Renal pelvis (tissue), 12 donors: ENCODE measurements at places on chromosomes 1 and 21. TPM values are rescaled to one million over a fixed set of nuclear protein-coding genes. Genes with fewer than 3 reads are reported as not detected.

DNA sequence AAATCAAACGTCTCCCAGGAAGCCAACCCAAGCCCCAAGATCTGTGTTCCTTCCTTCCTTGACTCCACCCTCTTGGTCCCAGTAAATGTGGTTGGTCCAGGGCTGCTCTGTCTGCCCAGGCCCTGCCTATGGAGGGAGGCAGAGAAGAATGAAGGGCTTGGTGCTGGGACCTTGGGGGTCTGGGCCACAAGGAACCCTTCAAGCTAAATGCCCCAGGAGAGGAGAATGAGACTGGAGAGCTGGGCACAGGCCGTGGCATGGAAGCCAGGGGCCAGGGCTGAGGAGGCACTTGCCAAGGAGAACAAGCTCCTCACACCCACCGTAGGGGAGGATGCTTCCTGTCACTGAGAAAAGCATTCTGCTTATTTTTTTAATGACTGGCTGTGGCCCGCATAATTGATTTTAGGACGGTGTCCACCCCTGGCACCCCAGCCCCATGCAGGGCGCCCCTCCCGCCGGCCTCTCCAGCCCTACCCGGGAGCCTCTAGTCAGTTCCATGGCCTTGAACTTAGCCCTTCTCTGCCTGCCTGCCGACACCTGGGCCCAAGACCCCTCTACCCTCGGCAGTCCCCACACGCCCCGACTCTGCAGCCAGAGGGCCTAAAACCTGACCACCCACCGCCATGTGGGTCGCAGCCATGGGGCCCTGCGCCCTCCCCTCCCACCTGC, 889 bp downstream of the CLEC20A start:
- no peak for DNase-seq

Gene COL8A2
- 1.8 TPM for polyA plus RNA-seq

DNA sequence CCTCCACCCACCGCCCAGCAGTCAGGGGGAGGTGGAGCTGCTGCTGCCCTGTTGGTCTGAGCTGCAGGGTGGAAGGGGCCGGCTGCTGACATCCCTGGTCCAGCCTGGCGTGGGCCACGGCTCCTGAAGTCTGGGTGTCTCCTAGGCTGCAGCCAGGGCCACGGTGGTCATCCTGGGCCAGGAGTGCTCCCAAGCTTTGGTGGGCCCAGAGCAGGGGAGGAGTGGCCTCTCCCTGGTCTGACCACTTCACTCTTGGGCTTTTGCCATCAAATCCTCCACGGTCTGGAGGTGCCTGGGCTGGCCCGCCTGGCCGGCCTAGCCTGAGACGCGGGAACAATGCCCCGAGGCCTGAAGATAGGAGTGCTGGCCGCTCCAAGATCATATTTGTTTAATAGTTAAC, 5.8 kb downstream of the PRDM16 start:
- no peak for DNase-seq

GRCh38 chr1:192654591-192655251, 18.8 kb downstream of the RGS13 start:
- DNase-seq: no peak

GRCh38 chr1:174153085-174153824, 6.1 kb upstream of the RABGAP1L start:
- DNase-seq: no peak

- no peak for DNase-seq
These were observed 1470.7 kb upstream of the PRMT6 start for GRCh38 chr1:105585791-105586190.

DNA sequence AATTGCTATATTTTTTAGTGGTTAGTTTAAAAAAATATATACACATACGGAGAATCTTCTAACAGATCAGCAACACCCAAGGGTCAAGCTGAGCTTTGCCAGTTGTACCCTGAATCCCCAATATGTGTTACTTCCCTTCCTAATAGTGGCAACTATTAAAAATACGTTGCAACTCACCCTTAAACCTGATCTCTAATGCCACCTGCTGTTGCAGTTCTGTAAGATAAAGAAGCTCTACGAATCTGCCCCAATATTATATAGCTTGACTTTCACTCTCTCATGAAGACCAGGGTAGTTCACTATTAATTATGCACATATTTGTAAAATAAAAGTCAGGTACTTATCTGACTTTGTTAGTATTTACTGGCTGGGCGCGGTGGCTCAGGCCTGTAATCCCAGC, 58.4 kb downstream of the ASH1L start:
- DNase-seq: no peak

Gene S100A7A
- polyA plus RNA-seq: not detected

- DNase-seq: no peak
These were observed 26.9 kb upstream of the H6PD start for GRCh38 chr1:9207715-9208114.

Gene TFF3
- 6.7 TPM for polyA plus RNA-seq
